ENCODE measurements at places on chromosomes 3 and 15. TPM values are rescaled to one million over a fixed set of nuclear protein-coding genes. Genes with fewer than 3 reads are reported as not detected.

Gene DNAJC13
- total RNA-seq, result 39.4 TPM

Gene RAB6B
- 119 TPM for total RNA-seq

Gene IMPG2
- 1.2 TPM for total RNA-seq

Gene CHRM5
- 18.9 TPM for total RNA-seq

Gene C3orf70
- 23.3 TPM for total RNA-seq

Gene LMCD1
- total RNA-seq, result 8.1 TPM

Gene CD200R1
- total RNA-seq, result 0.38 TPM

Gene RGMA
- 60.4 TPM for total RNA-seq

Gene MME
- total RNA-seq, result 3.3 TPM

Gene TMEM40
- not detected for total RNA-seq

Gene TMCC1
- total RNA-seq, result 72.4 TPM

Gene SERPINI2
- 3.7 TPM for total RNA-seq

Gene FETUB
- not detected for total RNA-seq

Gene TRANK1
- 41.4 TPM for total RNA-seq

Gene CEP19
- 8.7 TPM for total RNA-seq

Gene P2RY12
- 18.6 TPM for total RNA-seq
